ENCODE measurements at places on chromosomes 6 and 20.

- no peak for ATAC-seq
Observed at GRCh38 chr6:116866281-116866871, 10.7 kb upstream of the RFX6 start.

DNA sequence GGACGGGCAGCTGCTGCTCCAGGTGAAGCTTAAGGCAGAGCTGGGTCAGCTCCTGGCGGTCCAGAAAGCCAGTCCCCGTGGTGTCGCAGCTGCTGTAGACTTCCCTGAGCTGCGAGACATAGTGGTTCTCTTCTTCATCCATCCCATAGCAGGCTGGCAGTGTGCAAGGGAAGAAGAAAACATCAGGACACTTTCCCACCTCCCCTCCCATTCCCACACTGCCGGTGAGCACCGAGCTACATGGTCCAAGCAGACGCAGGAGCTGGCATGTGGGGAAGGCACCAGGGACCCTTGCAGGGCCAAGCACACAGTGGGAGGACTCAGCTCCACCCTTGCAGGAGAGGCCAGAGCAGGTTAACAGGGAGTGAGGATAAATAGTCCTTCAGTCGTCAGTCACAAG, 58.9 kb downstream of the NINL start:
- no peak for ATAC-seq

DNA sequence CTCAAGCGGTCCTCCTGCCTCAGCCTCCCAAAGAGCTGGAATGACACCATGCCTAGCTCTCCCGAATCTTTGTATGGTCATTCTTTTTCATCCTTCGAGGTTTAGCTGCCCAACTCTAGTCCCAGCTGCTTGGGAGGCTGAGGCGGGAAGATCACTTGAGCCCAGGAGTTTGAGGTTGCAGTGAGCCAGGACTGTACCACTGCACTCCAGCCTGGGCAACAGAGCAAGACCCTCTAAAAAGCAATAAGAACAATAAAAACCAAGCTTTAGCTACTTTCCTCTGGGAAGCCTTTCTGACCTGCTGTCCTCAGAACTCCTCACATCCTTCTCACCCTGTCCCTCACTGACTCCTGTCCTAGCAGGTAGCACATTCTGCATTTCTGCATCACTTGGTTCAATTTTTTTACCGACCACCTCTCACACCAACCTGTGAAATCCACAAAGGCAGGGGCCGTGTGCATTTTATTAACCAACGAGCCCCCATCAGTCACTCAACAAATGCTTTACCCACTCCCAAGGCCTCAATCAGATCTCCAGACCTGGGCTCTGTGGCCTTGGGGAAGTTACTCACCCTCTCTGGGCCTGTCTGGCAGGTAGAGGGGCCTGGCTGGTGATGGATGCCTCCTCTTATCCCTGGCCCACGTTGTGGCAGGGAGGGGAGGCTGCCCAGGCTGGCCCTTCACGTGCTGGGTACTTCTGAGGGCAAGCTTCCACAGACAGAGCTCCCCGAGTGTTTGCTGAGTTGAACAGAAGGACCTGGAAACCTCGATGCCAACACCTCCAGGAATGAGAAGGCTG, 14.7 kb upstream of the SRC start:
- ATAC-seq, result no peak

DNA sequence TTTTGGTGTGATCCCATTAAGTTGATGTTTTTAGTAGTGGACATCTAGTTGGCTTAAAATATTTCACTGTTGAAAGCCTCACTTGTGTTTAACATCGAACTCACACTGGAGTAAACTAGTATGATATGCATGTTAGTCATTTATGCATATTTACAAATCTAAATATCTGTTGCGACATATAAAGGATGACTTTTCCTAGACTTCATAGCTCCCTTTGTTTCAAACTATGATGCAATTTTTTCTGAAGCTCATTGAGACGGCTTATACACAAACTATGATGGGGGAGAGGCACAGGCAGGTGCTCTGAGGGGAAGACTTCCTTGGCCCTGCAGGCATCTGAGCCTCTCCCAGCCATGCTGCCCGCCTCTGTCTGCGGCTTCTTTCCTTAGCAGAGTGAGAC, 11.8 kb upstream of the FOXC1 start:
- no peak for ATAC-seq

- no peak for ATAC-seq
Observed at GRCh38 chr6:5365436-5366195, 104.3 kb downstream of the FARS2 start.

- ATAC-seq, result no peak
Observed at GRCh38 chr20:45323731-45324130, 15.6 kb upstream of the MATN4 start.

DNA sequence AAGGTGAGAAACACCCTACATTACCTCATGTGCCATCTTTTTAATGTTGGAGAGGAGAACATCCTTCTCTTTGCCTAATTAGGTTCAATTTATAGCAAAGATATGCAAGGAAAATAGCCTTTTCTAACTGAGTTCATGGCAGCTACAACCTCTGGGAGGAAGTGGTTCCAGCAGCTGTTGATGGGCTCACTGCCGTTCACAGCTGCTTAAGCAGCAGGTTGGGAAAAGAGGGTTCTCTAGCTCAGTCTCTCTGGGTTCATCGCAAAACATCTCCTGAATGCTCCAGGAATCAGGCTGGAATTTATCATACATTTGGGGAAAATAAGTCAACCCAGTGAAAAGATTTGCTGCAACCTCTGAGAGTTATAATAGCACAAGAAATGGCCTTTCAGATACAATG, 115.1 kb downstream of the UNC5CL start:
- ATAC-seq, result no peak

DNA sequence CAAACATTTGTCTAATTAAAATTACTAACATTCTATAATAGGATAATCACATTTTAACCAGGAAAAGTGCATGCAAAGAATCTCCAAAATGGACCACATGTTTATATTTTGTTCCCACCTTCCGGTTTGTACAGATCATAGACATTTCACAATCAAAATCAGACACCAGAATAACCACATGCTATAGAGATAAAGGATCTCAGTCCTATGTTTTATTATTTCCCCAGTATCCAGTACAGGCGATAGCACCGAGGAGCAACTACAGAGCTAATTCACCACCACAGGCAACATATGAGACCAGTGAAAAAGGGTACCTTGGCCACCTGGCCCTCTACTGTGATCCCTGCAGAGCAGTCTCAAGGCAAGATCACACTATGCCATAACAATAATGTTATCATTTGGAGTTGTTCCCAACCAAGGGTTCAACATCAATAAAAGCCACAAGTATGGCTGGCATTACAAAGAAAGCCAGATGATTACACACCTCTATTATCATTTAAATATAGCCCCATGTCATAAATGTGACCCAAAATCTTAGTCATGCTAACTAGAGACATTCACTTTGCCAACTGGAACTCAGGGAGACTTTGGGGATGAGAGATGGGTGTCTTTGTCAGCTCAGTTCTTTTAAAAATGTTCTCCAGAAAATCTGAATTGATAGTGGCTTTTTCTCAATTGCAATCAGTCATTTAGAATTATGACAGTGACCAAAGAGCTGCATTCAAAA, 46.7 kb downstream of the RALGAPA2 start:
- ATAC-seq, result no peak

GRCh38 chr6:3696525-3697088, 54.9 kb downstream of the PXDC1 start:
- ATAC-seq, result no peak

- ATAC-seq, result no peak
Observed at GRCh38 chr20:22619806-22620205, 35.4 kb upstream of the FOXA2 start.

DNA sequence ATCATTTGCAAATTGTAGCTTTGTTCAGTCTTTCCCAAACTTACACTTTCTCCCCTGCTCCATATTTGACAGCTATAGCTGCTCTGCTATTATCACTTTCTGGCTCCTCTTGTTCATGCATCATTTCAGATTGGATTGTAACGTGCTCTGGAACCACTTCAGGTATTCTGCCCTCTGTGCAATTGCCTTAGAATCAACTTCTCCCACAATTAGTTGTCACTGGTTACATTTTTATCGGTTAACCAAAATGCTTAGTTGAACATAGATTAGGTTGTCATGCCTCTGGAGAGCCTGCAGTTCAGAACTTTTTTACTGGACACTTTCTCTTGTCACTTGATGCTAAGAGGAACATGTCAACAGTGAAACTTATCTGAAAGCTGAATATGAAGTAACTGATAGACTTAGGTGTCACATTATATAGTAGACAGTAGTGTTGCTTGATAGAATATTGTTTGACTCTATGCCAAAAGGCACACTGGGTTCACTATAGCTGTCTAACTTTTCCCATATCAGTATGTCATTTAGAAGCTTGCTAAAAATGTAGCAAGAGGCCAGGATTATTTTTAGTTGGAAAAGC, 127.7 kb upstream of the PTPRK start:
- ATAC-seq, result no peak

DNA sequence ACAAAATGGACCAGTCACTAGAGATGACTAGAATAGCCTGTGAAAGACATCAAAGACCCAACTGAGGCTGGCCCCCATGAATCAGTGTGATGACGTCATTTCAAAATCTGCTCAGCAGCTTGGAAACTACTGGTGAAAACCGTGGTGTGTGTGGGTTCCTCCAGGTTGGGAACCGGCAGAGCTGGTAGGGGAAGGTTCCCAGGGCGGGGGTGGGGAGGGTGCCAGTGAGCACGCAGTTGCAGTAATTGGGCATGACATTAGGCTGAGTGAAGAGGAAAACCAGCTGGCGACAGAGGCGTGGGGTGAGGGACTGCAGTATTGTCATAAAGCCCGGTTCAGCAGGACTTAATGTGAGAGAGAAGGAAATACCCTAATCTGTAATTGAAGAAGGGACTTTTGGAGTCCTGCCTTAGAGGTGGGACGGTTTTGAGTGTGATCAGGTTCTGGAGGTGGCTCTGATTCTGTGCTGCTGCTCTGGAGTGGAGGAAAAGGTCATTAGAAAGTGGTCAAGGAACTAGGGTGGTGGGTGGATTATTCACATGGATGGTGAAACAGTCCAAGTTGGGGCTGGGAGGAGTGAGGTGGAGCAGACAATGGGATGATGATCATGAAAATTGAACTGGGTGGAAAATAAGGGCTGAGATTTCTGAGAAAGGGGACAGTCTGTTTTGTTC, 52.0 kb upstream of the MTHFD1L start:
- no peak for ATAC-seq

- ATAC-seq, result no peak
Observed at GRCh38 chr6:82337688-82338257, 25.8 kb upstream of the TPBG start.

GRCh38 chr6:119426619-119427018, 77.1 kb upstream of the MAN1A1 start:
- peak; percentile 28 for ATAC-seq

DNA sequence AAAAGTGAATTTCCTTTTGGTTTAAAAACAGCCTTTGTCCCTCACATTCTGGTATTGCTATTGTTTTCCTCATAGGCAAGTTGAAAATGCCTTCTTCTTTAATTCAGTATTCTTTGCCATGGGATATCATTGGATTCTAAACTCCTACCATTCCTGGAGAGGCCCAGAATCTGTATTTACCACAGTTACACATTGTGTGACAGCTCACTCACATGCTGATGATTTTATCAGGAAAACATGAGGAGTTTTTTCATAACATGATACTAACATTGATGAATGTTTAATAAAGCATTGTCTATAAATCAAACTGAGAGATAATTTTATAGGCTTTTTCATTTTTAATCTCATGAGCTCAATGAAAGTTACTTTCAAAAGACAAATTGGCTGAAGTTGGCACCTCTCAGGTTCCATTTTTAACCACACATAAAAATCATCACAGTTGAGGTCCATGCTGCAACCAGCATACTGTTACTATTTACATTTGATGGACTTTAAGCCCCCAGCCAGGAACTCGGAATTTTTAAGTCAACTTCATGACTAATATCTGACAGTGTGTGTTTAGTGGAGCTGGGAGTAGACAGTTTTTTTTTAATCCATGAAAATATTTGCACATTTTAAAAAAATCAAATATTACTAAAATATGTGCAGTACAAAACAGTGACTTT, 82.8 kb downstream of the FAM83B start:
- no peak for ATAC-seq

GRCh38 chr6:87572883-87573282, 16.9 kb downstream of the RARS2 start:
- ATAC-seq, result no peak

- ATAC-seq, result no peak
Observed at GRCh38 chr20:49633643-49634042, 65.7 kb upstream of the PTGIS start.

DNA sequence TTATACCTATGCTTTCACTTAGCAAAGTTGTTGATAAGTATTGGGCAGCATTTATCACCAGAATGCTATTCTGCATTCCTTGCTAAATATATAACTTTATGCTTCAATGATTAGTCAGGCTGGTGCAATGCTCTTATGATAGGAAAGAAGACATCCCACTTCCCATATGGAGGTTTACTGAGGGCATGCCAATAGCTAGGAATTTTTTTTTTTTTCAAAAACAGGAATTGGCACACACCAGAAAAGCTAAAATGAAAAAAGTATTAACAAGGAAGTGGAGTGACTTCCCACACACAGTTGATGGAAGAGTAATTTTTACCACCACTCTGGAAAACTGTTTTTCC, 90.8 kb downstream of the FRK start:
- no peak for ATAC-seq

DNA sequence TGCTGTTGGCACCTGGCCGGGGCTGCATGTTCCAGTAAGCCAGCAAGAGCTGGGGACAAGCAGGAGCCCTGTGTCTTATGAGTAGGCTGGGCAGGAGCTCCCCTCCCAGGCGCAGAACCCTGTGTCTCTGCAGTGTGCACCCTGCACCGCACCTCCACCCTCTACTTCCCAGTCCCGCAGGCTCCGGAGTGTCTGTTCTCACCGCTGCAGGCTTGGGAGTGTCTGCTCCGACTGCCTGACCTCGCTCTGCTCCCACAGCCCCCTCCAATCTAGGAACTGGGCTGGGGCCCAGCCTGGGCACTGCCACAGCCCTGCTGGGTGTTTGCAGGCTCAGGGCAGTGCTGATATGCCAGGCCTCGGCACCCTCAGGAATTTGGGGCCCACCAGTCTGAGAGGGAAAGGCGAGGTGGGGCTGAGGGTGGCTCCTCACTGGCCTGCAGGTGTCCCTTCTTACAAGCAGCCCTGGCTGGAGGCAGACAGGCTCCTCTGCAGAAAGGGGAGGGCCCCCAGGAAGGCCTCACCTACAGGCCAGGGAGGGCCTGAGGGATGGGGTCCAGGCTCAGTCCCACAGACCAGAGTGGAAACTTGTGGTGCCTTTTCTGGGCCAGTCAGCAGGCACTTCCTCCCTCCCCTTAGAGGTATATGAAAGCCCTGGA, 871.6 kb upstream of the GJE1 start:
- ATAC-seq, result peak; percentile 62

DNA sequence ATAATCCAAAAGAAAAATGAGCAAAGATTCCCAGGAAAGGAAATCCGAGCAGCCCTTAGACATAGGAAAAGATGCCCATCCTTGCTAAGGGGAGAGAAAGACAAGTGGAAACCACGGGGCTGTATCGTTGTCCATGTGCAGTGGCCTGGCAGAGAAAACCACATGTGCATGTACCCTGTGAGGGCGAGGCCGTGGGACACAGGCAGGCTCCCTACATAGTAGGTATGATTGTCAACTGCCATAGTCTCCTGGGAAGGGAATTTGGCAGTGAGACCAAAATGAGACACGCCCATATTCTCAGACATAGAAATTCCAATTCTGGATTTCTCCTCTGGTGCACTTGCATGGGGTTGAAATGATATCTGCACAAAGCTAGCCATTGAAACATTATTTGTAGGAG, 169.7 kb upstream of the SALL4 start:
- no peak for ATAC-seq
